ENCODE measurements at places on chromosomes 7 and 10.

DNA sequence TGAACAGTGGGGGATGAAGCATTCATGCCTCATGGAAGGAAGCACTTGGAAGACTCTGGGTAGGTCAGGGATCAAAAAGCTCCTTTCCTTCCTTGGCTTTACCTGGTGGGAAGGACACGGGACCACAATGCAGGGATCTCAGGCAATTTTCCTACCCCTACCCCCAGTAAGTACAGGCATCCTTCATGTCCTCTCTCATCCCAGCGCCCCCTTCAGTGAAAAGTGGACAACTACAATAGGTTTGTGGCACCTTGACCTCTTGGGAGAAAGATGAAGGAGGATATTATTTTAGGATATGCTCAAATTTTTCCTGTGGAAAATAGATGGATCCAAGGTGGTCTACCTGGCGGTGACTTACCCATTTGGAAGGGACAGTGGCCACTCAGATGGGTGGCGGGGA is 16.5 kb downstream of the AFAP1L2 start:
- DNase-seq = no peak

- no peak for DNase-seq
These were observed 116.0 kb downstream of the SLIT1 start for GRCh38 chr10:97069576-97070362.

DNA sequence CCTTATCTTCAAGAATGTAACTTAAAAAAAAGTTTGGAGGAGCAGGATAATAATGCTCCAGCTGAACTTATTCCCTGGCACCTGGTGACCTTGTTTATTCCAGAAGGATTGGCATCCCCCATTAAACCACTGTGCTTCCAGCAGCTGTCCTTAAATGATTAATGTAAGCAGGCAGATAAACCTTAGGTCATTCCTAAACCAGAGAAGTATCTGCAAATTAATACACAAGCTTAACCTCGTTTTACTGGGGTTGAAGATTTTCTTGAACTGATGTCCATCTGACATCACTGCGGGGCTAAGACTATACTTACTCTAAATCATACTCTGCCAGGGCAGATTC is 116.1 kb upstream of the PALS2 start:
- DNase-seq = no peak

DNA sequence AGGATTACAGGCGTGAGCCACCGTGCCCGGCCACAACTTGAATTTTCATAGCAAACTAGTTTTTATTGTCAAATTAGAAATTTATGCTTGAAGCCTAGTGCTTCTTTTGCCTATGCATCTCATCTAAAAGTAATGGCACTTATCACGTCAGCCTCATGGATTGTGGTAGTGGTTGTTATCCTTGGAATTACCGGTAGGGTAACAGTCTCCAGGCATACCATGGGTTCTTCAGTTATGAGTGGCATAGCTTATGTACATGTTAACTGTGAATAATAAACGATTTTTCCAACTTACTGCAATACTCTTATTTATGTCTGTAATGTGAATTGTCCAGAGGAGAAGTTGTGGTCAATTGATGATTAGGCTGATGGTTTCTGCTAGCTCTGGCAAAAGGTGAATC is 63.1 kb downstream of the BMPR1A start:
- no peak for DNase-seq

DNA sequence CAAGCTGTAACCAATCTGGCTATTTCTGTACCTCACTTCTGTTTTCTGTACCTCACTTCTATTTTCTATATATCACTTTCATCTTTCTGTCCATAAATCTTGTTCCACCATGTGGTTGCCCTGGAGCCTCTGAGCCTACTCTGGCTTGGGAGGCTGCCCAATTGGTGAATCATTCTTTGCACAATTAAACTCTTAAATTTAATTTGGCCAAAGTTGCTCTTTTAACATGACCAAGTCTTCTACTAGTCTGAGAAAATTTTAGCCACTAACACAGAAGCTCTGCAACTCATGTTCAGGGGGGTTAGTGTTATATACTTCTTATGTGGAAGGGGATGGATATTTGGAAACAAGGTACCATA is 503.5 kb downstream of the KIF20B start:
- no peak for DNase-seq

GRCh38 chr10:72626444-72626754 is 520 bp upstream of the MICU1 start:
- DNase-seq = no peak

DNA sequence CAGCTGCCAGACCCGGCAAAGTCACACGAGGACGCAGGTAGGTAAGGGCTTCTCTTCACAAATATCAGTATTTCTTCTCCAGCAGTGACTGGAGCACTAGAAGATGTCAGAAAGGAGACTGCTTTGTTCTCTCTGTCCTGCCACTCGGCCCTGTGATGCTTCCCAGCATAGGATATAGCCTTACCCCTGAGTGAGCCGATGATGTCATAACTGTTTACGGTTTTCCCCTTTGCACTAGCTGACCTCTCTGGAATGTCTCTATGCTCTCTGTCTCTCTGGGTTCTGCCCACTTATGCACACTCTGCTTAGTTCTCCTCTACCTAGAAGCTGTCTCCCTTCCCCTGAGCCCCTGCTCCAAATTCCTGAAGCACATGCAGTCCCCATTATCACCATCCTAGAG is 167.5 kb upstream of the PODXL start:
- DNase-seq = no peak

DNA sequence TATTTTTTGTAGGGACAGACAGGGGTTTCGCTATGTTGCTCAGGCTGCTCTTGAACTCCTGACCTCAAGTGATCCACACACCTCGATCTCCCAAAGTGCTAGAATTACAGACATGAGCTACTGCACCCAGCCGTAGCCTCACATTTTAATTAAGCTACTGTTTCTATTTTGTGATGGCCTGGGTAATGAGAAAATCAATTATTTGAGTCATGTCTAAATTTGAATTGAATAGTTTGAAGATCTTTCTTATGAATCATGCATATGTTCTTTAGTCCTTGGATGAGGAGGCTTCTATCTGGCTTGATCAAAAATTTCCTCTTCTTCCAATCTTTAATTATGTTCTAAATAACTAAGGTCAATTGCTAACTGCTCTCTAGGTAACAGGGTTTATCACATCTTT is 175.0 kb downstream of the REEP3 start:
- DNase-seq = no peak

- DNase-seq = no peak
These were observed 18.5 kb downstream of the MEOX2 start for GRCh38 chr7:15667991-15668390.

DNA sequence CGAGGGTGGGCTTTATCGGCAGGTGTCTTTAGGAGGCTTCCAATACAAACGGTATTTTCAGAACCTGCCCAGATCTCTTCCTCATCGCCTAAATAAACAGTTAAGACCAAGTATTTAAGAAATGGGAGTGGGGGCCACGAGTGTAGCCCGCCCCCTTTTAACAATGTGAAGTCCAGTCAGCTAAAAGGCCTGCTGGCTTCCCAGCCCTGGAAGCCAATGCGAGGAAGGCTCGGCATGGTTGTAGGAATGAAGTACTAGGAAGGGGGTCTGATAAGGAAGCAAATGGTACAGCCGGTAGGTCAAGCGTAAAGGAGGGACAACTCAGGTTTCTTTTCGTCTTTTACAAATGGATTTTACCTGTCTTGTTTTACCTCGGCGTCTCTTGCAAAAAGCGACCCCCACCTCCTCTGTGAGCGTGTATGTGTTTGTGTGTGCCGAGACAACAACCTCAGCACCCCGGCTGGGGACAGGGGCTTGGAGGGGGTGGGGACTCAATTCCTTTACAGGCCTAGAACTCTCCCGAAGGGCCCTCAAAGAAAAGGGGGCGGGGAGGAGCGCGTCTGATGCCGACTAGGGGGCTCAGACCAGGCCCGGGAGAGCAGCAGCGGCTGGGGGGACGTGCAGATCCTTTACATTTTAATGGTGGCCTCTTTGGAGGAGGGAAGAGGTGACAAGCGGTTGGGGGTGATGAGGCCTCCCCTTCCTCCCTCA is 147.6 kb downstream of the GPR85 start:
- DNase-seq = peak; percentile 36

- DNase-seq = no peak
These were observed 205.8 kb upstream of the DKK1 start for GRCh38 chr10:52108236-52108635.

DNA sequence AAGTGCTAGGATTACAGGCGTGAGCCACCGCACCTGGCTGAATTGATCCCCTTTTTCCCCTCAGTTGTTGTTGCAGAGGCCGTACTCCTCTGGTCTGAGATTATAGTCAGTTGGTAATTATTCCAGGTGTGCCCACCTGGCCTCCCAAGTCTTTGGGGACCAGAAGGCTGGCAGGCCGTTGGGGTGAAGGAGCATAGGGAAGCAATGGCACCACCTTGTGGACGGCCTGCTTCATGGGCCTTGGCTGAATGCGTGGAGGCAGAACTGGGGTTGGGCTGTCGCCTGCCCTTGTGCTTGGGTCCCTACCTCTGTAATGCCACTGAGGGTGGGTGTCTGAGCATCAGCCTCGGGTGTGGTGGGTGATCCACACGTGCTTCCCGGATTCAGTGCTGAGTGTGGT is 125.7 kb downstream of the RGS10 start:
- DNase-seq = peak; percentile 73

- DNase-seq = no peak
These were observed 364.8 kb downstream of the SFMBT2 start for GRCh38 chr10:7045891-7046599.

DNA sequence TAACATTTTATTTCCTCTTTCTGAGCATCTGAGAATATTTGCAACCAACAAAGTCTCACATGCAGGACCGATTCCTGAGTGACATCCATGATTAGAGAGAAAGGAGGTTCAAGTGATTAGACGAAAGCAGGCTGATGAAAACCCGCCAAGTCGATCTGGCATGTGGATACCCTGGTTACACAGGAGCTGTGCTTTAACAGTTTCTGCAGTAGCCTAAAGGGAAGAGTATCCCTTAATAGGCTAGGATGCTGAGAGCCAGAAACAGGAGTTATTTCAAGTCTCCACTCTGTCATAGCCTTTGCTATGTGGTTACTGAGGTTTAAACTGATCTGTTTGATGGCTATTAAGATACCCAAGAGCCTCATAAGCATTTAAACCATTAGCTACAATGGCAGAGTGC is 82.5 kb downstream of the PRKCQ start:
- DNase-seq = no peak

DNA sequence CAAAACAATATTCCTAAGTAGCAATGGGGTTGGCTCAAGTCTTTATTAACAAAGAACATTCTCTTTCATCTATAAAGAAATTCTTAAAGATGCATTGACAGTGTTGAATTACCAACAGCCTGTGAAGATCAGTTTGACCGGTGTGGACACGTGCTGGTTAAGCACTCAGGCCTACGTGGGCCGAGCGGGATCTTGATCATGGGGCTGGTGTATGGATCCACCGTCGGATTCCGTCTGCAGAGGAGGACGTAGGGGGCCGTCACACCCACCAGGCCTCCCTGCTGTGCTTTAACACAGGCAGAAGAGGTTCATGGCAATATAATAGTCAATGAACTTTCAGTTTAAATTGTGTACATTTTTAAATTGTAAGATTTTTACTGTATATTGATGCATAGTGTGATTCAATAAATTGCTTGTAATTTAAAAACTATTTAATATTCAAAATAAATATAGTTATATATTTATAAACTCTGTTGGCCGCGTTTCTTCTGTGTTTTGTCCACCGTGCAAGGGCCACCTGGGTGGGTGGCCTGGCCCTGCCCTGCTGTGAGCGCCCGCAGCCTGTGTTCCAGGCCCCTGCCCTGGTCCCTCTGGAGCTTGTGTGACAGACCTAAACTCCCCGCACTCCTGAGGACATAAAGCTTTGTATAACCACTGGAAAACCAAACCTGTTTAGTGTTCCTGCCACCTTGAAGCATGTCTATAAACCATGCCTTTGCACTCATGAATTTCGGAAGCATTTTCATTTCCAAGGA is 1.9 kb upstream of the BHLHA15 start:
- no peak for DNase-seq

DNA sequence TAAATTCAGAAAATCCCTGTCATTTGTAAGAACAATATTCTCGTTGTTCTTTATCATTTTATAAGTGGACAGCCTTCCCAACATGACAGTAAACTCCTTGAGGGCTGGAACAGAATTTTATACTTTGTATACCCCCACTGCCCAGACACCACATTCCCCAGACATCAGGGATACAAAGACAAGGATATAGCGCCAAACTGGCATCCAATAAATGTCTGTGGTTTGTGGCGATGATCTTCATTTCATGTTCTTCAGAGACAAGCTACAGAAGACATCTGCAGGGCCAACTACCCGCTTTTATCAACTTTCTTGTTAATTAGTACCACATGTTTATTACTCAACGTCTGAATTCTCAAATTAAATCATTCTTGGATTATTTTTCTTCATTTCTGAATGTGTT is 155.9 kb downstream of the ATE1 start:
- peak; percentile 6 for DNase-seq

- no peak for DNase-seq
These were observed 206.4 kb downstream of the KCNMA1 start for GRCh38 chr10:77431209-77431611.

GRCh38 chr10:99115703-99116102 is 119.9 kb downstream of the HPSE2 start:
- no peak for DNase-seq

Measured in AG08396 (cell line).